Muscle of arm (tissue), 14 donors: ENCODE measurements at places on chromosomes 4 and X. TPM values are rescaled to one million over a fixed set of nuclear protein-coding genes. Genes with fewer than 3 reads are reported as not detected.
A peak's percentile ranks its signal among the peaks of the same experiment; 100 is the strongest.

GLRA3 gene
- not detected for polyA plus RNA-seq

UGT2B7 gene
- polyA plus RNA-seq = 0.13 TPM

CXCL1 gene
- polyA plus RNA-seq = 0.41 TPM

GRCh38 chr4:113406723-113407016 lies 354.9 kb downstream of the CAMK2D start:
- DNase-seq = no peak

DNA sequence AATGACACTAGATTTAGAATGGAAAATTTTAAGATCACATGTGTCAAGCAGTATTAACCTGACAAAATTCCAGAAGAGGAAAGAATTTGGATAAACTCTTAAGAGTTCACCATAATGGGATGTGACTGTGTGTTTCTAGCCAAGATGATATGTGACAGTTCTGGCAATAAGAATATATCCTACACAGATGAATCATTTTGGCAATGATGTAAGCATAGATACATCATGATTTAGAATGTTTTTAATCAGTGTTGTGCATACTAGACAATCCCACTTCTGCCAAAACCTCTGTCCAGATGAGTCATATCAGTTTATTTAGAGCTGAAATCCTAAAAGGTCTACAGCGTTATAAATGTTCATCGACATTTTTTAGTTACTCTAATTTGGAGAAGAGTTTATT lies 48.8 kb downstream of the PTCHD1 start:
- DNase-seq = peak; percentile 45
